NCI-H460 (cell line): ENCODE measurements at places on chromosomes 11 and 22. TPM values are rescaled to one million over a fixed set of nuclear protein-coding genes. Genes with fewer than 3 reads are reported as not detected.

The TTC28 gene
- 6.6 and 12.1 TPM in 2 replicates for total RNA-seq

The PNPLA3 gene
- 0.14 and 0.52 TPM in 2 replicates for total RNA-seq

The ADORA2A gene
- total RNA-seq = 0.72 and 0.95 TPM in 2 replicates

The ROBO3 gene
- total RNA-seq = 7.9 and 8.9 TPM in 2 replicates

The PATE2 gene
- not detected in 2 replicates for total RNA-seq

The KCTD14 gene
- total RNA-seq = 0.66 and 0.82 TPM in 2 replicates

The WNT11 gene
- 0.97 TPM in 1 of 2 replicates, not detected in the other for total RNA-seq

The DGAT2 gene
- 1.9 and 3.9 TPM in 2 replicates for total RNA-seq

The ANO9 gene
- total RNA-seq = 0.12 TPM in 1 of 2 replicates, not detected in the other

The DLG2 gene
- 103 and 115 TPM in 2 replicates for total RNA-seq

The HIC2 gene
- 1.7 and 1.9 TPM in 2 replicates for total RNA-seq

The SMIM35 gene
- total RNA-seq = not detected in 2 replicates

The GALNT18 gene
- 4.6 and 6.1 TPM in 2 replicates for total RNA-seq

The GAB2 gene
- 2.5 and 2.6 TPM in 2 replicates for total RNA-seq

The SLC25A18 gene
- total RNA-seq = 0.97 and 1.2 TPM in 2 replicates

The MMP1 gene
- 23.3 and 25.2 TPM in 2 replicates for total RNA-seq

The OR4A16 gene
- not detected in 2 replicates for total RNA-seq

The OR52N2 gene
- total RNA-seq = not detected in 2 replicates
